ENCODE measurements at places on chromosomes 3 and 15. TPM values are rescaled to one million over a fixed set of nuclear protein-coding genes. Genes with fewer than 3 reads are reported as not detected.
A peak's percentile ranks its signal among the peaks of the same experiment; 100 is the strongest.

DNA sequence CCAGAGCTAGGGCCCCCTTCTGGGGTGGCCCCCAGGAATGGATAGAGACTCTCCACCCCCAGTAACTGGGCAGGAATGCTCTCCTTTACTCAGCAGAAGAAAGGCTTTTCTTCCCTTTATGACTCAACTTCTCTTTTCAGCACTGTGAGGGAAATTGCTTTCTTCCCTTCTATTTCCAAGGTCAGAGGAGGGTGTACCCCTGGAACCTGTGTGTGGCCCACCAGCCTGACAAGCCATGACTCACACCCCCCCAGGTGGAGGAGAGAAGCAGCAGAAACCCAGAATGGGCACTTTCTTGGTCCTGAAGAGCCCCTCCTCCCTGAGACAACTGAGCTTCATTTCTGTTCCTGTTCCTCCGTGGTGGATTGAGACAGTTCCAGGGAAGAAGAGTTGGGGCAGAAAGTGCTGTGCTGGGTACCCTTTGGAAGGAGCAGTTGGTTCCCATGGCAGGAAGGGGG is 2.7 kb upstream of the ANKRD63 start:
- no peak overlapping the region for H3K4me3 ChIP-seq
- no peak for DNase-seq
- peaks cover 5% of the 10 kb centered on the region for H3K4me1 ChIP-seq
- peaks cover 9% of the 10 kb centered on the region for H3K27me3 ChIP-seq

DNA sequence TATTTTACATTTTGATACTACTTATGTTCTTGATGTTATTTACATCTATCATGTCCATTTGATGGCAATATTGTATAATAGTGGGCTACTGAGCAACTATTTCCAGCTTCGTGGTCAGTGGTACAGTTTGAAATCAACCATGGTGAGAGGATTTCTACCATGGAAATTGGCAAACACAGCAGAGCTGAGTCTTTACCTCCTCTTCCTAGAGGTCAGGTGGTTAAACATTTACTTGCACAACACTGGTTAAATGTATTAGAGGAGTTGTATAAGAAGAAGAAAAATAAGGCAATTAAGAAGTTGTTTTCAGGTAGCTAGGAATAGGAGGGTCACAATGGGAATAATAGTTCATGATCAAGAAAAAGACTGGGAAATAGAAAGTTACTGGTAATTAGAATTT is 7.2 kb upstream of the PPM1L start:
- H3K36me3 ChIP-seq: no peaks in the 10 kb centered on the region
- H3K27ac ChIP-seq: no peak overlapping the region
- peaks cover 3% of the 10 kb centered on the region for H3K4me1 ChIP-seq
- H3K27me3 ChIP-seq: no peaks in the 10 kb centered on the region

DNA sequence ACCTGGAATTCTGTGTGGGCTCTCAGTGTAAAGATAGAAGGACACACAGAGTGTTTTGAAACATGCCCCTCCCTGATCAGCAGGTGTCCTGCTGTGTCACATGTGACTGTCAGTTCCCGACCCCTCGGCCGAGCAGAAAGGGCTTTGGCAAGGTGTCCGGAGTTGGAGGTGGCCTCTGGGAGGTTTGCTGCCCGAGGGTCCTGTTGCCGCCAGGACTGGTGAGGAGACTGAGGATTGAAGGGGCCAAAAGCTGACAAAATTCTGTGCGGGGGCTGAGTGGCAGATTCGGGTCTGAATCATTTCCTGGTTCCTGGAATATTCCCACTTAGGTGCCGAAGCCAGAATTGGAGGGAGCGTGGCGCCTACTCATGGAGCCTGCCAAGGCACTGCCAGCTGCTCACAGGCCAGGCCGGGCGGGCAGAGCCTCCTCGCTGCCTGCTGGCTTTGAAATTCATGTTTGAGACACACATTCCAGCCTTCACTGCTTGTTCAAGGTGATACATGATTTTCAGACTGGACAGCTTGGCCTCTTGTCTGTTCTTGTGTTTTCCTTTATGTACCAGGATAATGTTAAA is 83.8 kb downstream of the APBA2 start:
- H3K4me3 ChIP-seq: no peak overlapping the region
- no peak for DNase-seq
- H3K36me3 ChIP-seq: no peaks in the 10 kb centered on the region

DNA sequence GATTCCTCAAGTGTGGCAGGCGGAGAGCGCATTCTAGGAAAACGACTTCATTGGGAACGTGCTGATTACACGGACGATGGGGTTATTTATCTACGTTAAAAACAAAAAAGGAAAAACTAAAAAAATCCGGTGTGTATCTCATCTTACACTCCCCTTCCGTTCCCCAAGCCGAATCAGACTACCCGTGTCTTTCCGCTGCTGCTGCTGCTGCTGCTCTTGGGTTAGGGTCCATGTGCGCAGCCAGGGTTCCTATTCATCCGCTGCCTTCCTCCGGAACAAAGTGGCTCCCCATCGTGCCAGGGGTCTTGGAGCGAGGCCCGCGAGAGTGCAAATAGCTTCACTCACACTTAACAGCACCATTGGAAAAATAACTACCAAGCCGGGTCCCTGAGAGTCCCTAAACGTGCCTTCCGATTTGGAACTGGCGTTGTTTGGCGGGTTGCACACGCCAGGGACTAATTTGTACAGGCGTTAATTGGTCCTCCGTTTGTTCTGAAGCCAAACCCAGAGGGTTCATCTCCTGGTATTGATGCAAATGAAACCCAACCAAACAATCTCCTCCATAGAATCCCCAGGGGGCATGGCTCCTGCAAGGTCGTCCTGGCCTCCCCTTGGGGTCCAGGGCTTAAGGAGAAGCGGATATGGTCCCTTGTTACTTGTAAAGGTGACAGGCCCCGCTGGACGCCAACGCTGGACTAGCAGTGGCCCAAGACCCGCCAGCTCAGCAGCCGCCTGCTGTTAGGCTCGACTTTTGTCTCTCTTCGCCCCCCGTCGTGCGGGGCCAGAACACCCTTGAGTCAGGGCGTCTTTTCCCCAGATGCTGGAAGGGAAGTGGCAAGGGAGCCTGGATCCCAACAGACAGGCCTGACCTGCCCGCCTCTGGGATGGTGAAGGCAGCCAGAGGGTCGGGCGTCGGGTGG is 11.0 kb upstream of the ONECUT1 start:
- H3K36me3 ChIP-seq: no peaks in the 10 kb centered on the region
- H3K4me3 ChIP-seq: no peak overlapping the region
- H3K27ac ChIP-seq: no peak overlapping the region
- peaks cover 7% of the 10 kb centered on the region for H3K4me1 ChIP-seq
- no peak for DNase-seq

Gene NRG4
- 0.28 TPM for total RNA-seq

GRCh38 chr3:17553080-17553479 is 189.4 kb downstream of the TBC1D5 start:
- H3K27ac ChIP-seq: no peak overlapping the region
- no peak overlapping the region for H3K4me3 ChIP-seq
- no peaks in the 10 kb centered on the region for H3K4me1 ChIP-seq
- DNase-seq: no peak

Gene SLCO2A1
- 3.7 TPM for total RNA-seq

DNA sequence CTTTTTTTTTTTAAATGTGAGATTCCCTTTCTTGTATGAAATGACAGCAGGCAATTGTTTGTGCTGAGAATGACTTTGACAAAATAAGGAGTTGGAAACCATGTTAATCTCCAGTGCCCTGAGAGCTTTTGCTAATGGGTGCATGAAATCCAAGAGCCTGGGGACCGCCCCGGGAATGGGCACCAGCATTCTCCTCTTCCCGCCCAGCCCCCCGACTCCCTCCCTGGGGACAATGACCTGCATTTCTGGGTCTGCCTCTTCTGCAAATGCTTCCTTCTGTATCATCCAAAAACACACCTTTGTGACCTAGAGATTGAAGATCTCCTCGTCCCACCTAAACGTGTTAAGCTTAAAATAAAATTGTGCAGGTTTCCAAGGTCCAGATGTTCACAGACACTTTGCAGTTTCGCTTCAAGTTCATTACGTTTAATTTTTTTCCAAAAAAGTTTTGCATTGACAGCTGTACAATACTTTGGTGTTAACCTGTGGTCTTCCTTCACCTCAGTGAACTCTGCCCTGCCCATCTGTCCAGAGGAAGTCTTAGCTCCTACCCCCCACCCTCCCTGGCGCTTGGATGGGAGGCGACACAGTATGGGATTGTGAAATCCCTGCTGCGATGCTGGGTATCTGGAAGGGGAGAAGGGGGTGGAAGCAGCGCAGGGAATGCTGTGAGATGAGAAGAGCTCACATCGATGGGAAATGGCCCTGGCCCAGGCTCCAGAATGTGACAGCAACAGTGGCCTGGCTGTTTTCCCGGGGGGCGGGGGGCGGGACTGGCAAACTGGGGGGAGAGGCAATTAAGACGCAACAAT is 50.1 kb downstream of the TLE3 start:
- no peaks in the 10 kb centered on the region for H3K4me1 ChIP-seq
- no peaks in the 10 kb centered on the region for H3K36me3 ChIP-seq
- H3K4me3 ChIP-seq: no peak overlapping the region
- no peak overlapping the region for H3K27ac ChIP-seq
- no peaks in the 10 kb centered on the region for H3K27me3 ChIP-seq

Gene RHOV
- total RNA-seq: 3.4 TPM

- no peaks in the 10 kb centered on the region for H3K27me3 ChIP-seq
- H3K4me1 ChIP-seq: peaks cover 5% of the 10 kb centered on the region
- DNase-seq: peak; percentile 85
- H3K36me3 ChIP-seq: no peaks in the 10 kb centered on the region
Observed at GRCh38 chr3:53072653-53073552, 27.0 kb upstream of the SFMBT1 start.

DNA sequence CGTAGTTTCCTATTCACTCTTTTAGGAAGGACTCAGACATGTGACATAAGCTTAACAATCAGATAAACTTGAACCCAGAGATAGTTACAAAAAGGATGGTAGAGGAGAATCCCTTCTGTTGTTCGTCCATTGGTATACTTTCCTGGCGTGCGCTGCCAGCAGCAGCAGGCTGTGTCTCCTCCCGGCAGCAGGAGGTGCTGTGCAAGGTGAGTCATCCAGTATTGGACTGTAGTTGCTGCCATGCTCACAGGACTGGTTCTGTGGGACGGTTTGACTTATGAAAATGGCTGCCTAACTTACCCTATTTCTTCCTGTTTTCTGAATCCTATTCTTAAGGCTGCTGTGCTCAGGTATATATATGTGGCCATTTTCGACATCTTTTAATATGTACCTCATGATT is 253.4 kb upstream of the LRRC3B start:
- no peaks in the 10 kb centered on the region for H3K4me1 ChIP-seq
- H3K36me3 ChIP-seq: no peaks in the 10 kb centered on the region
- no peak overlapping the region for H3K4me3 ChIP-seq
- no peak overlapping the region for H3K27ac ChIP-seq
- no peaks in the 10 kb centered on the region for H3K27me3 ChIP-seq
- DNase-seq: no peak

Gene CLDN16
- total RNA-seq: 0.12 TPM
